ENCODE measurements at places on chromosomes 12 and 14.

- no peak for DNase-seq
These were observed 6.4 kb downstream of the PAPLN start for GRCh38 chr14:73243748-73244147.

DNA sequence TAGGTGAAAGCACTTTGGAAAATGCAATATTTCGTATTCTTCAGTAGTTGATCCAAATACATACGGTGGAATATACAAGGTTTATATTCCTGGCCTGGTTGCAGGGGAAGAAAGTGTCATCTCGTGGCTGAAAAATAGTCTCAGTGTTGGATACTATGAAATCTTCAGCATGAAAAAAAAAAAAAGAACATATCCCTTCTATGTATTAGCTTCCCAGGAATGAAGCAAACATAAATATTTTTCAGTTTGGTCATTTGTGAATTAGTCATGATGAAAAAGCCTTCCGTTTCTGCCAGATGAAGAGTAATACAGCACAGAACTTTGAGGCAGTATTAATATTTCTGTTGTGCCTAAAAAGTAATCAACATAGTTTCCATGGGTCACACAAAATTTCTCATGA lies 36.7 kb downstream of the FLRT2 start:
- no peak for DNase-seq

DNA sequence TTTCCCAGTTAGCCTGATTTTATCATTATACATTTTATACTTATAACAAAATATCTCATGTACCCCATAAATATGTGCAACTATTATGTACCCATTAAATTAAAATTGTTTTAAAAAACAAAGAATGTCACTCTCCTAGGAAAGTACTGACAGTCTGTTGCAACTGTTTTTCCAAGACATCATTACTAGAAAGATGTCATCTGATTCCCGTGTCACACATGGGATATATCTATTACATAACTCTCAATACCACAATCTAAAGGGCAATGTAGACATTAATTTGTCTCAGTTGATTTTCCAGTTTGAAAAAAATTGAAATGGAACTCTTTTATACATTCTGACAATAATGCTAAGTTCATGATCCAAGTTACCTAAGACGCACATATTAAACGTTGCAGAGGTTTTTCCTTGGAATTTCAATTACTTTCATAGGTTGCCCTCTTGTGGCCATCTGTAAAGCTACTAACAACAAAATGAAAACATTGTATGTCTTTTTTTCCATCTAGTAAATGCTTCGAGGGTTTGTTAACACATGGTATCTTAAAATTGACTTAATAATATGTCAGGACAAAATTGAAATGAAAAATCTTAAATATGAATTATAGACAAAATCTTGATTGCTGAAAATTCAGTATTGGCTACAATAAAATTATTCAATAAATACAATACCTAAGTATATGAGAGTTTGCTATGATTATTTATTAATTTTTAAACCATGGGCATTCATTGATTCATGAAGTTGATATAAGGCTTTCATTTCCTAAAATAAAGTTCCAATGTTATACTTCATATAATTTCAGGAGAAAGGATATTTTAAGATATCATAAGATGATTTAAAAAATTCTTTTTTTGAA lies 131.6 kb downstream of the PPFIA2 start:
- DNase-seq, result peak; percentile 78

DNA sequence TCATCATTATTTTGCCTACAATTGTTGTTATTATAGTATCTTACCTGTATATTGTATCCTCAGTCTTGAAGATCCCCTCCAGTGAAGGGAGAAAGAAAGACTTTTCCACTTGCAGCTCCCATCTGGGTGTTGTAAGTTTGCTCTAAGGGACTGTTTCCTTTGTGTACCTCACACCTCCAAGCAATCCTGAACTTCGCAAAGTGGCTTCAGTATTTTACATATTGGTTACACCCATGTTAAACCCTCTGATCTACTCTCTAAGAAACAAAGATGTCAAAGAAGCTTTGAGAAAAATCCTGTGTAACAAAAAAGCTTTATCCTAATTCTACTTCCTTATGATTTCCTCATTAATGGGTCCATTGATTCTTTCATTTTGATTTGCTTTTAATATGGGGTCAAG lies 10.1 kb upstream of the OR9K2 start:
- no peak for DNase-seq

GRCh38 chr12:3165078-3165980 lies 88.2 kb downstream of the TSPAN9 start:
- DNase-seq, result no peak

GRCh38 chr12:79549531-79550271 lies 141.1 kb downstream of the PAWR start:
- no peak for DNase-seq

- no peak for DNase-seq
These were observed 49.0 kb downstream of the ZC3H14 start for GRCh38 chr14:88611878-88612277.

DNA sequence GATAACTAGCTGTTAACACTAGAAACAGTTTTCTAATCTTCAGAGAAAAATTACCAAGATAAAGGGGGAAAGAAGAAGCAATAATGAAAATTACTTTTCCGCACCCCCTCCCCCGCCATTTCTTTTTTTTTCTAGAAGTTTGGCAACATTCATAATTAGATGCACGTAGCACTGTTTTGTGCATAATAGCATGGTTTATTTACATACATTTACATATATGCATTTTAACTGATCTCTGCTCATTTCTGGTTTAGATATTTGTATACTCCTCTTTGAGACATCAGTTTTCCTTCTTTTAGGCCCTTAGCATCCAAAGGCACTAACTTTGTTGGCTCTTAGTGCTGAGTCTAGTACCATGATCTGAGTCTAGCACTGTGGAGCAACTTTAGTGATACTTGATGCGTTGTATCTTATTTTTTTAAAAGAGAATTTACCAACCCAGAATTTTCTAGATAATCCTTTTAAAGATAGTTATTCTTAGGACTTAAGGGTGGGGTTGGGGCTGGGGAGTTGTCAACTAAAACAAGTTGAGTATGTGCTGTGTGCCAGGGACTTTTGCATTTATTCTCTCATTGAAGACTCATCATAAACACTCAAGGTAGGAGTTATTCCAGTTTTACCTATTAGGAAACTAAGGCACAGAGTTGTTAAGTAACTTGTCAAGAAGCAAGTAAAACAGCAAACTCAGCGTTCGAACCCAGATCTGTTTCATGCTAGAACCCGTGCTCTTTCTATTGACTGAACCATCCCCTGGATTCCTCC lies 110.5 kb downstream of the DIP2B start:
- DNase-seq, result no peak

DNA sequence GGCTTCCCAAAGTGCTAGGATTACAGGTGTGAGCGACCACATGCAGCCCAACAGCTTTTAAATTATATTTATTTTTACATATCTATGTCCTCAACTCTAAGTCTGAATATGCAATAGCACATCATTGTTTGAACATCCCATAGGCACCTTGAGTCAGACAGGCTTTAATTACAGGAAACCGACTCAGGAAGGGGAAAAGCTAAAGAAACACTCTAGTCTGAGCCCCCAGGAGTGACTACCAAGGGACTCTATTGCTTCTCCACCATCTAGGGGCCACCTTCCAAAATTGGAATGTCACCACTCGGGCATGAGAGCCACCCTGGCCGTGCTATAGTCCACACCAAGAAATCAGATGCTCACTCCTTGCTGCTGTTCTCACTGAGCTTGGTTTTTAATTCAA lies 14.0 kb upstream of the MFAP5 start:
- no peak for DNase-seq

GRCh38 chr14:19729359-19729758 lies 14.0 kb upstream of the OR4Q3 start:
- DNase-seq, result no peak

DNA sequence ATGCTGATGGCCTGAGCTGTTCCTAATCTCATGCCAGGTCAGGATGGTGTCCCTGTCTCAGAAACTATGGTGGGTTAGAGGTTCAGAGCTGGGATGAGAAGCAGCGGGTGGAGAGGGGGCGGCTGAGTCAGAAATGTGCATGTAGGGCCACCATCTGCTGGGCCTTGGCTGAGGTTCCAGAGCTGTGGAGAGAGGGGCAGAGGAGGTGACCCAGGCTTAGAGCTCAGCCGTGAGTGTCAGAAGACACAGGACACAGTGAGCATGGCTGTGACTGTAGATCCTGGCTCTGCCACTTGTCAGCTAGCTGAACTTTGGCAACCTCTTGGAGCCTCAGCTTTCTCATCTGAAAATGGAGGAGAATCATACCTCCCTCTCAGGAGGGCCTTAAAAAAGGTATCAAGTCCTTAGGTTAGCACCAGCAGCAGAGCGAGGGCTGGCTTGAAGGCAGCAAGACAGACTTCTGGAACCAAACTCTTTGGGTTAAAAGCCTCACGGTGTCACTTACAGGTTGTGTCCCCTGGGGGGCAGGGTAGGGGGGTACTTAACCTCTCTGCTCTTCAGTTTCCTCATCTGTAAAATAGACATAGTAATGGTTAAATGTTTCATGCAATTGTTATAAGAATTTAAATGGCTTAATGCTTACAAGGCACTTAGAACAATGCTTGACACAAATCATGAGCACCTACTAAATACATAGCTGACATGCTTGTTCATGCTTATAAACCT lies 34.8 kb downstream of the TMEM229B start:
- no peak for DNase-seq

DNA sequence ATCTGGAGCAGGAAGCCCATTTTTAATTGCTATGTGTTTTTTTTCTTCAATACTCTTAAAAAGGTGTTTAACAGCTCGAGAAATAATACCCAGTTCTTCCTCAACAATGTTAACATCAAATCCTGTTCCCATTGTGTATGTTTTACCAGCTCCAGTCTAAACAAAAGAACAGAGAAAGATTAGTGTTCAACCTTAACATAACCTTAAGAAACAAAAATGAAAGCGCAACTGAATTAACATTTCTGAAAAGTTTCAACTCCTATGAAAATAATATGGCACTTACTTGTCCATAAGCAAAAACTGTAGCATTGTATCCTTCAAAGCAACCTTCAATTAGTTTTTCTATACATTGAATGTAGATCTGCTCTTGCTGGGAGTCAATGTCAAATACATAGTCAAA lies 73.2 kb downstream of the KIF21A start:
- no peak for DNase-seq

DNA sequence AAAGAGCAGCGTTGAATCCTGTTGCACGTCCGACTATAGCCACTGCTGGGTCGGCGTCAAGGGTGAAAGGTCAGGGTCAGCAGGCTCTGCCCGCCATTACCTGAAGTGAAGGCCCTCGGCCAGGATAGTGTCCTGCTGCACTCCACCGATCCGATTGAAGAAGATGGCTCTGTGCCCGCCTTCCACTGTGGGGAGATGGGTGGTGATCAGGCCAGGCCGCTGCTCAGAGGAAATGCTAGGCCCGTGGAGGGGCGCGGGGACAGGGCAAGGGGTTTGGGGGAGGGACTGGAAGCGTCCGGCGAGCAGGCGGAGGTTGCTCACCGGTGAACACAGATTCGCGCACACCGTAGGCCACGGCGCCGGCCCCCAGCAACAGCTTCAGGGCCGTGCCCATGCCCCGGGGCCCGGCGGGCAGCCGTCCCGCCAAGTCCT lies 352 bp downstream of the PHB2 start:
- DNase-seq, result no peak

- peak; percentile 78 for DNase-seq
These were observed 39.5 kb downstream of the BEGAIN start for GRCh38 chr14:100547633-100548294.

DNA sequence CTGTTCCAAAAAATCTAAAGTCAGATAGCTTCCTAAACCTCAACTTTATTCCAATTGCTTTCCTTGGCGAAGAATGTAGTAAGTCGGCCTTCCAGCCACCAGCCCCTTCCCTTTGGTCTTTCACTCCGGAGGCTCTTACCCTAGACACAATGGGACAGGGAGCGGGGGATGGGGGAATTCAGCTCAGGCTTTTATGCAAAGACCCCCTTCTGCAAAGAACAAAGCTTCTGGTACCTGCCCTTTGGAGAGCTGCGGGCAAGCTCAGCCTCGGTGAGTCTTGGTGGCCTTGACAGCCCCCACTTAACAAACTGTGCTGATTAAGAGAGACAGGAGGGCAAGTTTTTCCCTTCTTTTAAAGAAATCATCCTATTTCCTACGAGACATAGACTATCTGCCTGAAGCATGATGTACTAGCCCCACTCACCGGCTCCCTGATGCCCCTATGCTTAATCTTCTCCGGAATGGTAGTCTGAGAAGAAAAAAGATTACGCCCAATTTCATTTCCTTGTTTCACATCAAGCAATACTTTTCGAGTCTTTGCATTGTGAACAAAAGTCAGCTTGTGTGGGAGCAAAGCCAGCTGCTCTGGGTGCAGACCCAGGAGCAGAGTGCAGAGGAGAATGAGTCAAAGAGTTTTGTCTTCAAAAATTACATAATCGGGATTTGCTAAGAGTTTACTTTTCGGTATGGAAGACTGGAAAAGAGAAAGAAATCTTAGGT lies 1.5 kb upstream of the NANOG start:
- no peak for DNase-seq

GRCh38 chr12:98896938-98897337 lies 251.8 kb downstream of the APAF1 start:
- peak; percentile 44 for DNase-seq

DNA sequence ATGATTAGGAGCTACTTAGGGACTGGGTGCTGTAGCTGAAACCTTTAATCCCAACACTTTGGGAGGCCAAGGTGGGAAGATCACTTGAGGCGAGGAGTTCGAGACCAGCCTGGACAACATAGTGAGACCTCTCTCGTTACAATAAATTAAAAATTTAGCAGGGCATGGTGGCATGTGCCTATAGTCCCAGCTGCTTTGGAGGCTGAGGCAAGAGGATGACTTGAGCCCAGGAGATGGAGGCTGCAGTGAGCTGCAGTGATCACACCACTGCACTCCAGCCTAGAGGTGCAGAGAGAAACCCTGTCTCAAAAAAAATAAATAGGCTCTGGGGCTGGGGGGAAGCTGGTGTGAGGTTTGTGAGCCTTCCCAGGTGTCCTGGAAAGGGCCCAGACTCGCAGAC lies 97.2 kb downstream of the FBXL14 start:
- no peak for DNase-seq

DNA sequence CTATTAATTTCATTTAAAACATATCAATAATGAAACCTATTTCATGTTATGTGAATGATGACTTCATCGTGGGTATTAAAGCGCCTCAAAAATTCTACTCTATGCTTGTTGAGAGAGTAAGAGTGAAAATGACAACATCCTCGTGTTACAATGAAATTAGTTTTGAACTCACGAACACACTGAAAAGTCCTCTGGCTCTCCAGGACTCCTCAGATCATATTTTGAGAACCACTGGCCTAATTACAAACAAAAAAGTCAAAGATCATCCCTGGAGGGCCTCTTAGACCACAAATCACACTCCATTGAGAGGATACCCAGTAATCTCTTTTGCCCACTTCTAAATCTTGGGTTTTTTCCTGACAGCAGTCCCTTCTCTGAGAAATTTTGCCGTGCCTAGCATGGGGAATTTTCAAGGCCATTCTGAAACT lies 19.1 kb downstream of the DAAM1 start:
- no peak for DNase-seq
